Occipital lobe (tissue), 3 donors: ENCODE measurements at places on chromosomes 7 and 10.

GRCh38 chr7:138575897-138576428 is 115.9 kb downstream of the TRIM24 start:
- no peak for DNase-seq

DNA sequence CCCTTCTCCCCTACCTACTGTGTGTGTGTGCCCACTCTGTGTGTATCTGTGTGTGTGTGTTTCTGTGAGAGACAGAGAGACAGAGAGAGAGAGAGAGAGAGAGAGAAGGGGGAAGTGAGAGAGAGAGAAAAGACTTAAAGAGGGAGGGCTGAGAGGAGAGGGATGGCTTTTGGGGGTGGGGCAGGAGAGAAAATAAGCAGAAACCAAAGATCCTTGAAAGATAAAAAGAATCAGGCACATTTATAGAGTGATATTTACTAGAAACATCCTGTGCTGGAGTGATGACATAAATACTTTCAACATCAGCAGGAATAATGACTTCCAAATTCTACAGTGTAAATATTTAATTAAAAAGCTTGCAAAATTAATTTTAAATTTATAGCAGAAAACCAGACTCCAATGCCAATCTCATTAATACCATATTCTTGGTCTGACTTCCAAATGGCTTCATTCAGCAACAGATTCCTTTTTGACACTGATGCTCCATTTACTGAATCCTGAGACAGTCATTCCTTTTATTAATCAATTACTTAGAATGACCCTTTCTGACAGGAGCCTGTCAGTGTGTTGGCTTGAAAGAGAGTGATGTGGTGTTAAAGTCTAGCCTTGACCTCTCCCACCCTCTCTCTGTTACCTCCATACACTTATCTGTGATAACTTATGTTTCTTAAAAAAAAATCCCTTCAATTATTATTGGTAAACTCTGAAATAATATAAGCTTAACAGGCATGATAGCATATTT is 41.7 kb upstream of the WNT2 start:
- no peak for DNase-seq

DNA sequence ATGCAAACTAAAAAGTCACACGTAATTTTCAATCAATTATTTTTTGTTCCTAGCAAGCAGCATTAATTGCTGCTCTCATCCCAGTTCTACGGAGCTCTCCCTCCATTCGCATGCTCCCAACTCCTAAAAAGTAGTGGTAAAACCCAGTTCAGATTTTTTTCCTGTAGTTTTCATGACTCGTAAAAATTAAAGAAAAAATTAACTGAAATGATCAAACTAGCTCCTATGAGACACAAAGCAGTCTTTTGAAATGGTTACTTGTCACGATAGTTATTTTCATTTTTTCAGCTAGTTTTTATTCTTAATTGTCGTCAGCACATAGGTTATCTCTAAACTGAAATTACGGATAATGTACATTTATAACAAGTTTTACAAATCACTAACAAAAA is 1.8 kb downstream of the HNRNPA2B1 start:
- no peak for DNase-seq

GRCh38 chr10:33279811-33280602 is 54.5 kb downstream of the NRP1 start:
- DNase-seq, result no peak

DNA sequence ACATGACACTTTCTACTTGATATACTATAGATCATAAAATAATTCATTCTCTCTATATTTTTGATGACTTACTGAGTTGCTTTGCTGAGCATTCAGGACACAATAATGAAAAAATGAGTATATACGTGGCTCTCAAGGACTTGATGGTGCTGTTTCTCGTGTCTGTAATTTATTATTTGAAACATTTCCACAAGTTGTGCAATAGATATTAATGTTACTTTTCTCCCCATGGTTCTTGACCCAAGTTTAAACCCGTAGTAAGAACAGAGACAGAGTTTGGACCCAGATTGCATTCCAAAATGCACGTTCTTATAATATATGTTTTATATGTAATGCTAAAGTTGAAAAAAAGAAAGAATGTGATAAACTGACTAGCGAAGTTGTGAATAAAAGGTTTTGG is 94.2 kb upstream of the FAM3C start:
- no peak for DNase-seq

- DNase-seq, result no peak
Measured at GRCh38 chr10:63666836-63667383, 145.7 kb downstream of the REEP3 start.

DNA sequence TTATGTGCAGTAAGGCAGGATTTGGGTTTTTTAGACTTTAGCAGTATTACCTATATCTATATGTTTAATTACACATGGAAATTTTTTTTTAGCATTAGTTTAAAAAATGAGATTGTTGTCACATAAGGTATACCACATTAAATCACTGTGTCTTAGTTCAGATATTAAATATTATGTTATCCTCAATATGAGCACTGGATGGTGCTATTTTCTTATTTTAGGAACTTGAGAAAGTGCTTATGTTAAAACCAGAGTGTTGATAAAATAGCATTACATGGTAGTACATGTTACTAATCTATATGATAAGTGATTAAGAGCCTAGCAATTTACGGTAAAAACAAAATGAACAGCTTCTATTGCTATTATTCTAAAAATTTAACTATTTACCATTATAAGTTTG is 28.8 kb downstream of the MIOS start:
- no peak for DNase-seq

DNA sequence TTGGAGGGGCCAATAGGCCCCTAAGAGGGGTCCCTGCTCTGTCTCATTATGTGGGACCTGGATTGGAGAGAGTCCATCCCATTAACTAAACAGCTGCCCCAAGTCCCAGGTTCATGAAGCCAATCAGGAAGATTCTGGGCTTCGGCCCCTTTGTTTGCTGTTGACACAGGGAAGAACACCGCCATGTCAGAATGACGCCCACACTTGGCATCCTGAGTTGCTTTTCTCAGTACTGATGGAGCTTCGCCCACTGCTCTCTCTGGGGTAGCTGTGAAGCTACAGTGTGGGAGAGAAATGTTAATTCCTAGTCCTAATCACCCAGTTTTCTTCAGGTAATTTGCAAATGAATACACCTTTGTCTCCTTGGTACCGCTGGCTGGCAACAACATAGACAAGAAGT is 264.7 kb downstream of the GLRX3 start:
- no peak for DNase-seq

- DNase-seq, result no peak
Measured at GRCh38 chr10:112826018-112826697, 123.9 kb upstream of the TCF7L2 start.

GRCh38 chr10:18082381-18082780 is 57.8 kb upstream of the CACNB2 start:
- no peak for DNase-seq

- DNase-seq, result no peak
Measured at GRCh38 chr7:135597181-135597925, 39.6 kb downstream of the NUP205 start.

DNA sequence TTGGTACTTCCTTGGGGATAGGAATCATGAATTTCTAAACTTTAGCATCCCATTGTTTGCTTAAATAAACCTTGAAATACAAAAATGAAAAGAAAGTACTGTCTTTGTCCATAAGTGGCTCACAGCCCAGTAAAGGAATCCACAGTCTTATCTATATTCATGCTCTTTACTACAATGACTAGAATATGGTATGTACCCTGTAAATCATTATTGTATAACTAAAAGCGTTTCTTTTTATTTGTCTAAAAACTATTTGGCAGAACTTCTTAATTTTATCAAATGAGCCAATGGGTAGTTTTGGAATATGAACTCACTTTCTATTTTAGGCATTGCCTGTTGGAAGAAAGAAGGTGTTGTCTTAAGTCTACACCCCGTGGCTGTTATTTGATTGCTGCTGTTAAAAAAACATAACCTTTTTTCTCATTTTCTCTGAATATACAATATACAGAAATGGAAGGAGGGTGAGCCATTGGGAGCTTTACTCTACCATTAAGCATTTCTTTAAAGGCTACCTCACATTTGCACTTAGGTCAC is 12.4 kb upstream of the STRIP2 start:
- DNase-seq, result no peak

DNA sequence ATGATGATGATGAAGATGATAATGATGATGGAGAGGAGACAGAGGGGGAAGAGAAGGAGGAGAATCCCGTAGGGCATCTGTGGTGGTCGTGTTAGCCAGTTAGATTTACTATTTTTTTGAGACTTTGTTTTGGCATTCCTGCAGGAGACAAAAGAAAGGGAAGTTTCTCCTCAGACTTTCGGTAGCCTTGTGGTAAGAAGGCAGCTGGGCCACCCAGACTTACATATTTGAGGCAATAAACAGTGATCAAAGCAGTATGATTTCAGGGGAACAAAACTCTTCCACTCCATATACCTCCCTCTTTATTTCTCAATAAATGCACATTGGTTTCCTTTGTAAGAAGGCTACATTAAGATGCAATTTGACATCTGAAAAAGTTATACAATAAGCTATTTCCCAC is 32.4 kb upstream of the BICC1 start:
- DNase-seq, result no peak

DNA sequence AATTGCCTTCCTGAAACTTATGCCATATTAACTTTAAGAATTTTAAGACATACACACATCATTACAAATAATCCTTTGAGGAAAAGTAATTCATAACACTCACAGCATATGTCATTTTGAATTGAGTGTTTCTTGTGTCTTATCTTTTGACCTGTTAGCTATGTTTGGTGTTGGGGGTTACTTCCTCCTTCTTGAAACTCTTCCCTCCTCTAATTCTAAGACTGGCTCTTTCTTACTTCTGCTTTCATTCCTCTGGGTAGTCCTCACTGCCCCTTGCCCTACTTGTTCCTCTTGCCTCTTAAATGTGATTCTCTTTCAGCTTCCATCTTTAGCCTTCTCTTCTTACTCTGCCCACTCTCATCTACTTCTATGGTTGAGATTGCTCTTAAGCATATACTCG is 28.3 kb upstream of the PIP4K2A start:
- no peak for DNase-seq

- no peak for DNase-seq
Measured at GRCh38 chr7:114923403-114923713, 1.5 kb downstream of the MDFIC start.

- DNase-seq, result no peak
Measured at GRCh38 chr10:133045556-133046389, 42.0 kb upstream of the ADGRA1 start.

- DNase-seq, result no peak
Measured at GRCh38 chr7:131548371-131548770, 8.1 kb downstream of the PODXL start.

GRCh38 chr7:72538856-72539255 is 126.7 kb upstream of the CALN1 start:
- peak; percentile 1 for DNase-seq

- DNase-seq, result no peak
Measured at GRCh38 chr10:6781133-6781770, 201.2 kb upstream of the PRKCQ start.

GRCh38 chr10:95467162-95467599 is 94.0 kb downstream of the SORBS1 start:
- DNase-seq, result no peak

GRCh38 chr7:20228654-20229053 is 11.5 kb upstream of the MACC1 start:
- DNase-seq, result no peak

DNA sequence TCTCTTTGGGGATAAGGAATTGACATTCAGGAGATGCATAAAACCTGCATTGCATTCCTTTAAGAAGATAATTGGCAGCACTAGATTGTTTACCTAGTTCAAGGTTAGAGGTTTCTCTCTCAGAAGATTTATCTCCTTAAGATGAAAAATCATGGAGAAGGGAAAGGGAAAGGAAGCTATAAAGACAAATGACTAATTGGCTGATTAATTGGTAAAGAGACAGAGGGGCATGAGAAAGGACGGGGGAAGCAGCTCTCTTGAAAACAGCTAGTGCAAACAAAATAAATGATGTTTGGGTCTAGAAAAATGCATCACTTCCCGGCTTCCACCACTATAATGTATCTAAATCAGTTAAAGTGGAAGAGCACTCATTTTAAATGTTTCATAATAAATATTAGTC is 941.2 kb downstream of the XPNPEP1 start:
- no peak for DNase-seq

GRCh38 chr10:113169853-113170460 is 219.9 kb downstream of the TCF7L2 start:
- DNase-seq, result no peak

- no peak for DNase-seq
Measured at GRCh38 chr10:43905512-43906236, 257.0 kb upstream of the ZNF32 start.

DNA sequence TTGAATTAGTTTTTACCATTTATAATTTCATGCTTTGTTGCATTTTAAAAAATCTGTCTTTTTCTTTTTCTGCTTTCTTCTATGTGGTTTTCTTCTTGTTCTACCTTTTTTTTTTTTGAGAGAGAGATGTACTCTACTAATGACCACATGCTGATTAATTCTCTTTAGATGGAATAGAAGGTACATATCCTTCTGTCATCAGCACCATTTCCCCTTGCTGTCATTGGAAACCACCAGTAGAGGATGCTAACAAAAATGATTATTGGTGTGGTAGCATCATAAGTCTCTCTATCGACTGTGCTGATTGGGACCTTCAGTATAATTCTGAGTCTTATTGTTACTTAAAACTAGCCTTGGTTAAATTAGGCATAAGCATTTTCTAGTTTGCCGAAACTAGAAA is 3.6 kb downstream of the ZEB1 start:
- no peak for DNase-seq

DNA sequence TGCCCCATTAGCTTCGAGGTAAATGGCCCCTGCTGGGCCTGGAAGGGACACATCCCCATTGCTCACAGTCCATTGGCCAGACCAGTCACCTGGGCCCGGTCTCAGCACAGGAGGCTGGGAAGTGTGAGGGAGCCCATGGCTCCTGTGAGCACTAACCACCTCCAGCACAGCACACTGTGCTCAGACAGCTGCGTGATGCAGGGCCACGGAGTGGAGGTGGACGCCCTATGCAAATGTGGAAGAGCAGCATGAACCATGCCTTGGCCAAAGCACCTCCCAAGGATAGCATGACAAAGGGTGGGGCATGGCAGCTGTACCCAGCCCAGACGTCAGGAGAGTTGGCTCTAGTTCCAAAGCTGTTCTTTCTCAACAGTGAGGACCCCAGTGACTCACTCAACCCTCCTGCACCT is 120.1 kb upstream of the ZMIZ1 start:
- DNase-seq, result no peak

- DNase-seq, result no peak
Measured at GRCh38 chr7:73768641-73769480, 1.2 kb downstream of the CLDN3 start.

- no peak for DNase-seq
Measured at GRCh38 chr10:69801094-69801433, 642 bp upstream of the COL13A1 start.

DNA sequence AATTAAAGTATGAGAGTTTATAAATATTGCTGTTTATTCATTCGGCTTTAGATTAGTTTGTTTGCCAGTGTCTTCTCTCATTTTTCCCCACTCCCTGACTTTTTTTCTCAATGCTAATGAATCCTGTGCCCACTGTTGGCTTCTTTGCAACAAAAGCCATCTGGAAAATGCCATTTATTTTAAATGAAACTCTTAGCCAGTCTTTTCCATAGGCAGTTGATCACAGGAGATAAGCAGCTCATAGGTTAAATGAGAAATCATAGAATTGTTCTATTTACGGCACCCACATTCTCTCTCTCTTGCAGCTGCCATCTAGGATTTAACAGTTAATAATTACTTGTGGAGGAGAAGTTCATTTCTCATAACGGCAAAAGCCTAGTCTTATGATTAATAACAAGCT is 249.3 kb upstream of the POM121L12 start:
- DNase-seq, result no peak

GRCh38 chr7:130272381-130273080 is 5.9 kb downstream of the CPA2 start:
- DNase-seq, result no peak
